ENCODE measurements at places on chromosomes 7 and 10.

- no peak for DNase-seq
These were observed 17.1 kb downstream of the BRAT1 start for GRCh38 chr7:2537981-2538851.

GRCh38 chr10:103745341-103746247 lies 109.8 kb downstream of the SH3PXD2A start:
- no peak for DNase-seq

GRCh38 chr7:131011432-131011742 lies 277.4 kb upstream of the KLF14 start:
- DNase-seq: no peak

- DNase-seq: no peak
These were observed 208.6 kb downstream of the SKAP2 start for GRCh38 chr7:26655781-26656180.

GRCh38 chr10:18738835-18739234 lies 79.6 kb downstream of the ARL5B start:
- DNase-seq: no peak

DNA sequence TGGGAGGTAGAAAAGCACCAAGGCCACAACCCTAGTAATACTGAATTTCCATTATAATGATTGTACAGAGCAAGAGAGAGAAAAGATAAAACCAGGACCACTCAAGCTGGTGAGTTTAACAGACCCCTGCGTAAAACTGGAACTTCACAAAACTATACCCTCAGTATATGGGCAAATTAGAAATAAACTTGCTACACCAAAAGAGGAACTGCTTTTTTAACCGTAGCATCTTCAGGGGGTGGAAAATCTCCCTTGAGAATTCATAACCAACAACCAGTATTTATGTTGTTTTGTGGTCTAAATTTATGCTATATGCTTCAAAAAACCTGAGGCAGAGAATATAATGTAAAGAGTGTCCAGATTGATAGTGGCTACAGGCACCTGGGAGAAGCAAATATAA lies 171.2 kb downstream of the SGMS1 start:
- DNase-seq: no peak

- DNase-seq: peak; percentile 38
These were observed 19.8 kb downstream of the COL1A2 start for GRCh38 chr7:94414481-94414880.

DNA sequence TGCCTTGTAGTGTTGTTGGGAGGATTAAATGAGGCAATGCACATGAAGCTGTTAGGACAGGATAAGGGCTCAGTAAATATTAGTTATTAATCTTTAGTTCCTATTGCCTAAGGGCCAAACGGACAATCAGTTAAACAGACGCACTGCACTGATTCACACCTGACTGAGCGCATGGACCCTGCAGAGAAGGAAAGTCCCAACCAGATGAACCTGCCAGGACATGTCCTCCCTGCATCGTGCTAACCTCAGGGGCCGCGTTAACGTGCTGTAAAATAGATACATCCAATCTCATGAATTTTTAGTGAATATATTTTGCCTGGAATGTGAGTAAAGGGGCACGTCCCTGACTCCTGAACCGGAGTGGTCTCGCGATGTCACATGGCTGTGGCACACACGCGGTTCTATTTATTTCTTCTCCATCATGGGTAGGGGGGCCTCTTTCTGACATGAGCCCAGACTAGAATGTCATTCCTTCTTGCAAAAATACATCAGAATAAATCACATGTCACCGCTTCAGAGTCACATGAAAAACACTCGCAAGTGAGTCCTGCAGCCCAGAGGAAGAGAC lies 12.3 kb downstream of the ADARB2 start:
- no peak for DNase-seq

GRCh38 chr10:10814069-10814468 lies 203.6 kb upstream of the CELF2 start:
- no peak for DNase-seq

DNA sequence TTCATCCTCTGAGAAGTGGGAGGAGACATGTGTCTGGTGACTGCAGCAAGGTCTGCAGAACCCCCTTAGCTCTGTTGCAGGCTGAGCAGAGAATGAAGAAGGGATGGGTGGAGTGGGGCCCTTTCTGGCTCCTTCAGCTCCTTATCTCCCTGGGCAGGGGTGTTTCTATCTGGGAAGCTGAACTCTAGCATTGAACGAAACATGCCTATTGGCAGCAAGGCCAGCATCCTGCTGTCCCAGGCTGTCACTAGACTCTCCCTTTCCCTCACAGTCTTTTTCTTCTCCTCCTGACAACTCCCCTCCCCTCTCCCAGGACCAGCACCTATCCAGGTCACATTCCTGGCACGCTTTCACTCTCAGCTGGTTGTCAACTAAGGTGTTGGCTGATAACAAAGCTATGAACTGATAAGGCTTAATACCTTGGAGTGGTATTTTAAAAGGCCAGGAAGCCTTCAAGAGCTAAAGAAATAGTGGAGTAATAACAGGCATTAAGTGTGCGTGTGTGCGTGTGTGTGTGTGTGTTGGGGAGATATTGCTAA lies 128.8 kb upstream of the FZD8 start:
- no peak for DNase-seq

- DNase-seq: no peak
These were observed 137.7 kb downstream of the ZMIZ1 start for GRCh38 chr10:79206300-79207095.

GRCh38 chr7:68866200-68866570 lies 732.1 kb upstream of the AUTS2 start:
- DNase-seq: no peak

DNA sequence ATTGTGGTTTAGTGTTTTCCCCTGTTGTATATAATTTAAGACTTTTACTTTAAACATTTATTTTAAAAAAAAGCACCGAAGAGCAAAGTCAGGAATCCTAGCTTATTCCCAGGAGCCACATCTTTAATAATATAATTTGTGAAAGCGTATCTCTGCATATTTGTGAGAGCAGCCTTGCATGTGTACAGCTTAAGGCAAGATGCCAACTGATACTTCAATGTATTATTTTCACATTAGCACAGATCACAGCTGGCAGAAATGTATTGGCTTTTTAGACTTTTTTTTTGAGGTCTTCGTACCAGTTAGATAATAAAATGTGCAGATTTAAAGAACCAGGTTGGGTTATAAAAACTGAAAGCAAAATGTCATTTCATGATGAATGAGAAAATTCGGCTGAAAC lies 845.7 kb upstream of the POT1 start:
- no peak for DNase-seq

- no peak for DNase-seq
These were observed 100.6 kb downstream of the GRB10 start for GRCh38 chr7:50682079-50682478.

DNA sequence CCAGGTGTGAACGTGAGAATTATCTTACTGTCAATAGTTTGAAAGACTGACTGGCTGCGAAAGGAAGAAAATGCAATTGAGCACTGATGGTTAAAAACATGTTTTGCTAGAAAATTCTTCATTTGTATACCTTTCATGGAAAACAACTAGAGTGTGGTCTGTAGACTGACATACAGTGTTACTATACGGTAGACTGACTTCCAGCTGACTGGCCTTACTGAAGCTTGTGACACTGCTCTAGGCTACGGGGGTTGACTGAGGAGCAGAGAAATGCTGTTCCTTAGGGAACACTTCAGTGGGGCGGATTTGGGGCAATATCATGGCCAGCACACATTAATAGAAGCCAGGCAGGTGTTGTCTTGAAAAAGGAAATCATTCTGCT lies 25.9 kb upstream of the DDC start:
- no peak for DNase-seq

GRCh38 chr7:95101422-95101821 lies 194.0 kb downstream of the PPP1R9A start:
- no peak for DNase-seq

DNA sequence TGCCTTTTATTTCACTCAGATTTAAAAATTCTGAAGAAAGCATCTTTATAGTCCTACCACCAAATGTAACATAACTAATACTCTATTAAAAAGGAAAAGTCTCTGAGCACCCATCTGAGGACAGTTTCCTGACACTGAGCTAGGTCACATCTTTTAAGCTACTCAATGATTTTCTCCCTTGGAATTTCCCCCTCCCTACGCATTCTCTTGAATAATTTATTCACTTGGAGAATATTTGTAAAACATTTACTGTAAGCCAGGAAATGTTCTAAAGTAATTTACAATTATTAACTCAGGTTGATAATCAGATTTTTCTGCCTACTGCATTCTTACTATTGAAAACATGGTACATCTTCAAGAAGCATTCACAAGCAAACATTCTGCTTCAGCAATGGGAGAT lies 297.2 kb upstream of the VSTM2A start:
- no peak for DNase-seq

DNA sequence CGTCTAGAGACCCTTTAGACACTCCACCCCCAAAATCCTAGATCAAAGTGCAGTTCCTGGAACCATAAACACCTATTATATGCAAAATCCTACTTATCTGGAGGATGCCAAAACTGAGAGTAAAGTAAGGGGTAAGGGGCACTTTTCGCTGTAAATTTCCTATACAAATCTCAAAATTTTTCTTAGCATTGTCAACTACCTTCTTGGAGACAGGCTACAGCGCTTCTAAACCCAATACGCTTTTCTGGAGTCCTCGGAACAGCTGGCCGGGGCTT lies 10.4 kb downstream of the TWIST1 start:
- no peak for DNase-seq

DNA sequence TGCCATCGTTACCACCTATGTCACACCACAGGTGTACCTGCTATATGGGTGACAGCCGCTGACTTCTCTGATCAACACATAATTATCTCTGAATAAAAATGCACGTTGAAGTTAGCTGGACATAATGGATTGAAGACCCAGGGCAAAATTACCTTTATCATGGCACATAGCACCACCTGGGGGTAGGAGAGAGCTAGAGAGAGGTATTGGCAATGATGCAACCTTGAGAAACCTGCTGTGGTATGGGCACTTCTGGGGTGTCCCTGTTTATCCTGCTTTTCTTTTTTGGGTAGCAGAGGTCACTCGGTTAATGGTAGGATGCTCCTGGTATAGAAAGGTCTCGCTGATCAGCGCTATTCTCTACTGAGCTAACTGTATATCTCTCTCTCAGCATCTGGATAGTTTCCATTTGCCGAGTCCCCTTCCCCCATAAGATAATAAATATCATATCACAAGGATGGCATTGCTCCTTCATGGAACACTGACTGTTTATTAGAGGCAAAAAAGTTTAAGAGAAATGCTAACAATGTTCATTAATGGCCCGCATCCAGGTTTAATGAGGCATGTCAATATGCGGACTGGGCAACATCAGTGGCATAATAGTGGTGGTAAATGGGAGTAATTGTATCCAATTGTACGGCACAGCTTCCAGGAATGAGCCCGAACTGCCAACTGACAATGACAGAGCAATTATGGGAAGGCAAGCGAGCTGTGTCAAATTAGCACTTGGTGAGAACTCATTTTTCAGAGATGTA lies 323.1 kb downstream of the TFEC start:
- peak; percentile 95 for DNase-seq

DNA sequence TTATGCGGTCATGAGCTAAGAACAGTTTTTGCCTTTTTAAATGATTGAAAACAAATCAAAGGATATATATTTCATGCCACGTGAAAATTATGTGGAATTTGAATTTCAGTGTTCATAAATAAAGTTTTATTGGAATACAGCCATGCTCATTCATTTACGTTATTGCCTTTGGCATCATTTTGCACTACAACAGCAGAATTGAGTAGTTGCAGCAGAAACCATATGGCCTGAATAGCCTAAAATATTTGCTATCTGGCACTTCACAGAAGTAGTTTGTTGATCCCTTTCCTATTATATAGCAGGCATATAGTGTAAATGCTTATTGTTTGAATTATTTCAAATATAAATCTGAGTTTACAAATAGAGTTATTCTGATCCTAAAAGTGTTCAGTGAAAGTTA lies 59.7 kb downstream of the AUTS2 start:
- DNase-seq: no peak

GRCh38 chr10:17512341-17513001 lies 58.1 kb upstream of the ST8SIA6 start:
- DNase-seq: no peak

- no peak for DNase-seq
These were observed 61.7 kb downstream of the DOCK4 start for GRCh38 chr7:112144284-112145059.

- no peak for DNase-seq
These were observed 11.7 kb downstream of the ADIRF start for GRCh38 chr10:86979977-86980448.
